NCI-H2107 (cell line): ENCODE measurements at places on chromosomes 13 and 19.

DNA sequence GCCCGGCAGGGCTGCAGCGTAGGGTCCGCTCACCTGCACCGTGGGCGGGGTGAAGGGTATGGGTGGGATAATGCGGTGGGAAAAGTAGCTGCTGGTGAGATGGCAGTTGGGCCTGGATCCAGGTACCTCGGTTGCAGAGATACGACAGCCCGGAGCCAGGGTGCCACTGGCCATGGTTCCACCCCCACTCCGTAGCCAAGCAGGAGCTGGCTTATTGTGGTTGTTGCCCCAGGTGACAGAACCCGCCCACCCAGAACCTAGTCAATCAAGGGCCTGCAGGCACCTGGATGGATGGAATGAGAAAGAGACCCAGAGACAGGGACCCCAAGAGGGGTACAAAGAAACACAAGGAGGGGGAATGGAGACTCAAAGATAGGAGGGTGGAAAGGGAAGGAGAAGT, 3.5 kb upstream of the LHB start:
- no peak for DNase-seq

- DNase-seq, result no peak
These were observed 8.1 kb downstream of the CYP2A13 start for GRCh38 chr19:41096353-41096752.

- no peak for DNase-seq
These were observed 21.7 kb upstream of the MAB21L1 start for GRCh38 chr13:35498231-35498630.

DNA sequence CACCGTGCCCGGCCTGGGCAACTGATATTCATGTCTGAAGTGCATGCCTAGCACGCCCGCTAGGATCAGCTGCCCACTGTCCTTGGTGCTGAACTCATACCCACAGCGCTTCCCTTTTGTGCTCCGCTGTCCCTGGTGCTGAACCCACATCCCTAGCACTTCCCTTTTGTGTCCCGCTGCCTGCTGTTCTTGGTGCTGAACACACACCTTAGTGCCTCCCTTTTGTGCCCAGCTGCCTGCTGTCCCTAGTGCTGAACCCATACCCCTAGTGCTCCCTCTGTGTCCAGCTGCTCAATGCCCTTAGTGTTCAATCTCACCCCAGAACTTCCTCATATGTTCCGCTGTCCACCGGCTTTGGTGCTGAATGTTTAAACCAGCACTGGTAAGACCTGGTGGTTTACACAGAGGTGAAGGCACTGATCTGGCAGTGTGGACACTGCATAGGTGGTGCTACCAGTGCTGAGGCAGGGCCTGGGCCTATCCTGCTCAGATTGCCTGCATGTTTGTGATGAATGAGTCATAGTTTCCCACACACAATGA, 26.3 kb upstream of the SIGLEC11 start:
- no peak for DNase-seq

DNA sequence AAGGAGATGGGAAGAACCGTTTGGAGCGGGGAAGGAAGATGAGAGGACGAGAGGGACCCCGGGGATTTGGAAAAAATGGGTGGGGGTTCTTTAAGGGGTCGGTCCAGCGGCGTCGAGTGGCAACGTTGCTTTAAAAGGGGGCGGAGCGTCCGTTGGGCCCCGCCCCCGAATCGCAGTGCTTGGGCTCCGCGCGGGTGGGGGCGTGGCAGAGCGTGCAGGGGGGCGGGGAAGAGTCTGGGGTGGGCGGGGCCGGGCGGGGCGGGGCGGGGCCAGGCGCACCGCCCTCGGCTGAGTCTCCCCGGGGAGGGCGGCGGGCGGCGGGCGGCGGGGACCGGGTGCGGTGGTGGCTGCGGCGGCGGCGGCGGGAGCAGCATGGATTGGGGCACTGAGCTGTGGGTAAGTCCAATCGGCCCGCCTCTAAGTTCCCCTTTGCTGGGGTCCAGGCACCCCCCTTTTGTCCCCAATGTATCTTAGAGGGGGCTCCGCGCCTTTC, at the start of gene TRIP10:
TRIP10 (plus strand) TSS at position 291 of the 493 bp plus-strand sequence; CDS start at position 373, 82 bp downstream.
- no peak for DNase-seq

GRCh38 chr13:111040830-111041229, 74.3 kb upstream of the ARHGEF7 start:
- no peak for DNase-seq
